Inflammatory macrophage treated with lipopolysaccharide for 4 hours (primary cell): ENCODE measurements at places on chromosomes 4 and X.

DNA sequence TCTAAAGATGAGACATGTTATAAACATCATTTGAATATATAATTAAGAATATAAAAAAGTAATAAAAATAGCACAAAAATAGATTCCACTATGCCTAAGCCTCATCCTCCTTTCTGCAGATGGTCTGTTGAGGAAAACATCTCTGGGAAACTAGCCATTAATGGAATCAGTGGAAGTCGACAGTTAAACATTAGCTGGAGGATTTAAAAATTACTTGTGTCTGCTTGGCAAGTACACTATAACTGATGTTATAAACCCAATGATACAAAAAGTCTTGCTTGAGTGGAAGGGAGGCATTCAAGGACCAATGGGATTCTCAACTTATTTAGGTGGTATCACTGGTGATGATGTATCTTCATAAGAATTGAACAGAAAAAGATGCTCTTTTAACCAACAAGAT lies 1598.3 kb downstream of the PCDH18 start:
- no peak for DNase-seq

- DNase-seq = no peak
Measured at GRCh38 chr4:12304905-12305304, 876.2 kb upstream of the HS3ST1 start.

DNA sequence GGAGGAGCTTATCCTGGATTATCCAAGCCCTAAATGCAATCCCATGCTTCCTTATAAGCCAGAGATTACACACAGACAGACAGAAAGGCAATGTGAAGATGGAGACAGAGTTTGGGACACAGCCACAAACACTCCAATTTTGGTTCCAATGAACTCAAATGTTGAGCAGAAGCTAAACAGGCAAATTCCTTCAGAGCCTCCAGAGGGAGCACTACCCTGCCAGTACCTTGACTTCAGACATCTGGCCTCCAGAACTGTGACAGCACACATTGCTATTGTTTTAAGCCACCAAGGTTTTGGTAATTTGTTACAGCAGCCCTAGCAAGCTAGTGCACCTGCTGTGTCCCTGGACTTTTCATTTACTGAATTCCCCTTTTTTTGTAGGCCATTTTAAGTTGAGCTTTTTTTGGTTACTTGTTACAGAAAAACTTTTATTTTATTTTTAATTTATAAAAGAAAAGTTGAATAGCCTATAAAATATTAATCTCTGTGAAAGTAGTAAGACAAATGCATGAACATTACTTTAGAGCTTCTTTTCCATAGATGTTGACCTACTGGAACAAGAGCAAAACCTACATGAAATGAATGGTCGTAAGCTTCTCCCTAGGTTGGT lies 33.4 kb upstream of the SRD5A3 start:
- peak; percentile 66 for DNase-seq

DNA sequence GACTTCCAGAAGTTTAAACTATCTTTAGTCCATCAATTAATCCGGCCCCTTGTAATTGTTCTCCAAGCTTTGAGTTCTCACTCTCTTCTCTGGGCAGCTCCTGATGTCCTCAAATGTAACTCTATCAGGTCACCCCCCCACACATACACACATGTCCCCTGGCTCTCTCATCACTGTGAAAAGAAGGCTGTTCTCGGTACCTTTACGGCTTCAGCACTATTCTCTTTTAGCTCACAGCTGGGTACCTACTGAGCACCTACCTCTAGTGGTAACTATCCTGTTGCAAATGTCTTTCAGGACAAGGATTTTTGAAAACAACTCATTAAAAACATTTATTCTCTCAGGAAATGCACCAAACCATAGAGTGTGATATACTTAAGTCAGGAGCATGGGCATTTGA lies 115.4 kb downstream of the IQCM start:
- DNase-seq = no peak

GRCh38 chr4:149801416-149801815 lies 14.2 kb downstream of the IQCM start:
- DNase-seq = no peak

DNA sequence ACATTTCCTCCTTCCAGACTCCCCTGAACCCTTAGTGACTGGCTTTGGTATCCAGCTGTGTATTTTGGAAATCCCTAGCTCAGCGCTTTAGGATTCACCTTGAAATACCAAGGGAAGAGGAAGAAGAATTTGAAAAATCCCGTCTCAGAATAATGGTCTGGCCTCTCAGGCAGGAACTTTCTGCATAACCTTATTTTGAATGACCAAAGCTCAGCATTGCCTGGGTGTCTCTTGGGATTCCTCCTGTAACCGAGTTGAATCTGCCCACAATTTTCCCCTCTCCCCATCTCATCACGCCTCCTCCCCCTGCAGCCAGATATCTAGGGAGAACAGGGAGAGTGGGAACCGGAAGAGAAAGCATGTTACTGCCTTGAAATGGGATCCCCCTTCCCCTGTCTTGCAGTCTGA lies 116.2 kb downstream of the SMIM20 start:
- DNase-seq = no peak

- DNase-seq = no peak
Measured at GRCh38 chr4:188329521-188329920, 190.3 kb downstream of the TRIML1 start.

DNA sequence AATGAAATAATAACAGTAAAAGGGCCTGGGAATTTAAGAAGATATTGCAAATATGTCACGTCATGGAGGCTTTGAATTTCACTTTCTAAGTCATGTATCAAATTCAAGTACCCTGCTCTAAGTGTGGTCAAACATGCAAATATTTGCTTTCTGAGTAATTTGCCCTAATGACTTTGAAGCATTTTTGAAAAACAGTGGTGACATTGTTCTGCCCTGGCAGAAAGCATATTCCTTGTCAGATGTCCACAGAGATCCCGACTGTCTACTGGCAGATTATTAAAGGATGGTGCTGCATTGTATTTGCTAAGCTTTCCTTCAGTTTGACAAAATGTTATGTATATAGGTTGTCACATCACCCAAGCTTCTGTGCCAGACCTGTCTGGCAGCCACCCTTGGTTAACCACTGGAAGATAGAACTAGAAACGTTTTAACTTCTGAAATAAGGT lies 92.5 kb downstream of the ANK2 start:
- no peak for DNase-seq
